ENCODE measurements at places on chromosomes 16 and 17. TPM values are rescaled to one million over a fixed set of nuclear protein-coding genes. Genes with fewer than 3 reads are reported as not detected.

The SARM1 gene
- 1.1 TPM for total RNA-seq

The KRTAP9-8 gene
- not detected for total RNA-seq

The BTBD17 gene
- under 0.01 TPM for total RNA-seq

The ZNF385C gene
- not detected for total RNA-seq

The ZG16 gene
- total RNA-seq, result not detected

The TXNDC11 gene
- total RNA-seq, result 34.6 TPM

The SLC25A19 gene
- total RNA-seq, result 6.6 TPM

The EVI2B gene
- 0.16 TPM for total RNA-seq

The WSCD1 gene
- total RNA-seq, result 27.6 TPM

The PIPOX gene
- total RNA-seq, result 2.3 TPM

The RHBDL3 gene
- under 0.01 TPM for total RNA-seq

The GPRC5B gene
- total RNA-seq, result 39.2 TPM

The SNX20 gene
- not detected for total RNA-seq

The APOH gene
- total RNA-seq, result not detected

The ZNF19 gene
- total RNA-seq, result 2.1 TPM

The LPO gene
- total RNA-seq, result not detected

The ATP2C2 gene
- total RNA-seq, result under 0.01 TPM

The CDH3 gene
- total RNA-seq, result not detected

The SMIM36 gene
- not detected for total RNA-seq

The OR1F1 gene
- total RNA-seq, result not detected

The TOP3A gene
- total RNA-seq, result 25.7 TPM

The CDRT15 gene
- total RNA-seq, result not detected

The CDRT4 gene
- total RNA-seq, result 4.9 TPM

The EEF2K gene
- total RNA-seq, result 37.4 TPM

The PYDC1 gene
- total RNA-seq, result not detected

The SLC4A1 gene
- not detected for total RNA-seq

The LLGL2 gene
- total RNA-seq, result 21.5 TPM

The ANKRD40CL gene
- total RNA-seq, result not detected

The CRYM gene
- total RNA-seq, result not detected

The G6PC1 gene
- total RNA-seq, result not detected

The FADS6 gene
- not detected for total RNA-seq

The GPR139 gene
- not detected for total RNA-seq

The PIRT gene
- not detected for total RNA-seq

The NAGLU gene
- total RNA-seq, result 26.7 TPM

The EVPLL gene
- total RNA-seq, result not detected

The METTL22 gene
- 9.4 TPM for total RNA-seq

The KRTAP1-5 gene
- not detected for total RNA-seq

The HOXB5 gene
- 0.25 TPM for total RNA-seq

The ABCA9 gene
- 3.4 TPM for total RNA-seq

The TMEM204 gene
- 67.7 TPM for total RNA-seq

The TNFRSF17 gene
- not detected for total RNA-seq

The KRTAP2-3 gene
- total RNA-seq, result not detected

The TP53TG3F gene
- not detected for total RNA-seq

The KRTAP3-2 gene
- total RNA-seq, result not detected

The TNFSF12 gene
- 17.1 TPM for total RNA-seq

The CCDC43 gene
- total RNA-seq, result 29.1 TPM

The KRTAP4-5 gene
- total RNA-seq, result not detected

The NOG gene
- total RNA-seq, result 1.6 TPM

The ZMYND15 gene
- total RNA-seq, result not detected

The FAM20A gene
- total RNA-seq, result not detected

The MILR1 gene
- 3.5 TPM for total RNA-seq

The AARSD1 gene
- total RNA-seq, result 14.4 TPM

The MYO15A gene
- total RNA-seq, result 0.44 TPM

The TBC1D28 gene
- total RNA-seq, result not detected

The MMP15 gene
- 17.9 TPM for total RNA-seq

The HCRT gene
- total RNA-seq, result not detected

The TMEM220 gene
- total RNA-seq, result 1.1 TPM

The TMEM88 gene
- 132 TPM for total RNA-seq

The KRTAP29-1 gene
- total RNA-seq, result not detected

Measured in bladder microvascular endothelial cell (primary cell).